ENCODE measurements at places on chromosomes 3 and 15. TPM values are rescaled to one million over a fixed set of nuclear protein-coding genes. Genes with fewer than 3 reads are reported as not detected.

- no peak for DNase-seq
Observed at GRCh38 chr3:44045476-44046275, 196.0 kb upstream of the TOPAZ1 start.

Gene SLC9A9
- total RNA-seq: 14.4 TPM

GRCh38 chr3:110685630-110686029, 386.0 kb upstream of the NECTIN3 start:
- DNase-seq: no peak

Gene GCNT3
- total RNA-seq: 0.18 TPM

- DNase-seq: no peak
Observed at GRCh38 chr15:50050986-50051743, 67.9 kb downstream of the ATP8B4 start.

- no peak for DNase-seq
Observed at GRCh38 chr3:5657106-5657505, 469.6 kb downstream of the EDEM1 start.

Gene TTC21A
- 9.7 TPM for total RNA-seq

- no peak for DNase-seq
Observed at GRCh38 chr3:150429767-150430671, 21.9 kb downstream of the TSC22D2 start.

Gene ST3GAL6
- 19.8 TPM for total RNA-seq

Gene SLC22A14
- 0.82 TPM for total RNA-seq

- no peak for DNase-seq
Observed at GRCh38 chr3:71062952-71063772, 520.4 kb downstream of the FOXP1 start.

DNA sequence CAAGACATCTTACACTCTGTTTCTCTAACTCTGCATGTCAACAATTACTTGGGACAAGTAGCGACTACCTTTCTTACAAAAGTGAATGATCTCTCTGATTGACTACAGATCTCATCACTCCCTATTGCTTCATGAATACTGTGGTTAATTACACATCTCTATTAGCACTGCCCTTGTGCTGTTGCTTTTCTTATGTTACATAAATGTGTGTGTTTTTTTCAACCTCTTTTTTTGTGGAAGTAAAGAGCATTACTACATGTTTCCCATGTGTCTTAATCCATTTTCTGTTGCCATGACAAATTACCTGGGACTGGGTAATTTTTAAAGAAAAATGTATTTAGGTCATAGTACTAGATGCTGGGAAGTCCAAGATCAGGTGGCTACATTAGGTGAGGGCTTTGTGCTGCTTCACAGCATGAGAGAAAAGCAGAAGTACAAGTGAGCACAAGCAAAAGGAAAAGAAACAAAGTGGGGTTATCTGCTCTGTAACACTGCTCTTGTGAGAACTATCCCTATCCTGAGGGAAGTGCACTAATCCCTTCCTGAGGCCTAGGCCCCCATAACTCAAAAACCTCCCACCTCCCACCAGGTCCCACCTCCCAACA, 298.2 kb upstream of the SATB1 start:
- DNase-seq: no peak

Gene CLDN18
- total RNA-seq: 0.09 TPM

DNA sequence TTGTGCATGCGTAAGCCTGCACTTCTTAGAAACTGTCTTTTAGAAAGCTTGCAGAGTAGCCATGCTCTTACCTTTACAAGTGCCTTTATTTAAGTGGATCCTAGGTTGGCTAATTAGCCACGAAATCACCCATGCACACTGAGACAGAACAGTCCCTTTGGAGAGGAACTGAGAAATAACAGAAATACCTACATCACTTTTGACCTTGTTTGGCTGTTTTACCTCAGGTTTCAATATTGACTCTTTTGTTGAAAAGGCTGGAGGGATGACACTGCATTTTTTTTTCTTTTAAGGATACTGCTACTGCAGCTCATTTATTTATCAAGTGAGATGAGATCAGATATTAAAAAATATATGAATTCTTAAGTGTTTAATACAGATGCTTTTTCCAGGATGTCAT, 155.6 kb upstream of the GOLIM4 start:
- no peak for DNase-seq

DNA sequence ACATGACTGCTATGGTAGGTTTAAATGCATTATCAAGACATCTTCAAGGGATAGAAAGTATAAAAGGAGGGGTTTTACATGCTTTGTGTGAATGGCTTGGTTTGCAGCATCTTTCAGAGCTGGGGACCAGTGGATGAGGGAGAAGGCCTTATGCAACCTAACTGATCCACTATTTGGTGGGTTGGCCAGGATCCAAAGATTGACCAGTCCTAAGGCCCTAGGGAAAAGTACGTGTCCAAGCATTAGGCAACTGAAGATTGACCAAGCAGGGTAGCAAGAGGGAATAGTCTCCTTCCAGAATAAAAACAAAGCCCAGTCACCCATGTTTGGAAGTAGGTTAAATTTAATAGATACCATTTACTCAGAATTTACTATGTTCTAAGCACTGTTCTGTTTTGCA, 509.3 kb downstream of the EPHB1 start:
- no peak for DNase-seq

- no peak for DNase-seq
Observed at GRCh38 chr3:37715976-37716375, 145.7 kb upstream of the CTDSPL start.

Gene STAC
- total RNA-seq: 18.2 TPM

Gene CPNE9
- 4.4 TPM for total RNA-seq

DNA sequence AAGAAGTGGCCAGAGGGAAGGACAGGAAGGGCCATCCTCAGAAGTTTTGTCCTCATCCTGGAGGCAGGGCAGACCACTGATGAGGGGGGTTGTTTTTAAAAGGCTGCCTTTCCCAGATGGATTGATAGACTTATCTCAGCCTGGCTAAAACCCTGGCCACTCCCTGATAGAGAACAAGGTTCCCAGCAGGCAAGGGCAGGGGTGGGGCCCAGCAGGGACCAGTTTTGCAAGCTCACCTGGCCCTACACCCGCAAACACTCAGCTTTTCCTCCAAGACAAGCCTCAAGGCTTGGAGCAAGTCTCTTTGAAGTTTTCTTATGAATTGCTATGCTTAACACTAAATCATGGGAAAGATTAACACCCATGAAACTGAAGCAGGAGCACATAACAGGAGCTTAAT, 9.1 kb downstream of the LIPC start:
- no peak for DNase-seq

DNA sequence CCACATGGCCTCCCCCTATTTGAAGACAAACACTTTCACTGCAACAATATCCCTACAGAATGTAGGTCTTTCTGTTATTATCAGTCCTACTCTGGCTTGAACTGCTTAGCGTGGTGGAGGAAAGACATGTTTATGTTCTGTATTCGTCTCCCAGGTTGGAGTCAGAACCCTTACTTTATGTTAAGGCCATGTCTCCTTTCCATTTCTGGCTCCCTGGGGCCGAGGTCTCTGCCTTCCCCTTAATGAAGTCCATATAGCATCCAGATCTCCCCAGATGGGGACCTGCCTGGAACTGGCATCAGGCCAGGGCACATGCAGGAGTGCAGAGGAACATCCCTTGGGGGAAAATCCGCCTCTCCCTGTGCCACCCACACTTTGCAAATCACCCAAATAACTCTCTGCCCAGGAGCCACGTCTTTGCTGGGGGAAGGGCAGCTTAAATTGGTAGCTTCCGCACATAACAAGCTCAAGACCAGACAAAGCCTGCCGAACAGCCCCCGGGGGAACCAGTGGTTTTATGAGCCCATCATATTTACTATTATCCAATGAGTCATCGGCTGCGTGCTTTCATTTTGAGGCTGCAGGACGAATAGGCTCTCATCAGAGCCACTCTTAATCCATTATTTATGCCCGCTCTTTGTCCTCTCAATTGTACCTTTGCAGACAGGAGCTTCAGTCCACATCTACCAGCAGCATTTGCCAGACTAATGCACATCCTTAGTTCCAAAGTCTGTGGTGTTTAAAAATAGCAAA, 237.0 kb downstream of the UACA start:
- DNase-seq: no peak

Gene CNTN3
- total RNA-seq: 16.2 TPM

DNA sequence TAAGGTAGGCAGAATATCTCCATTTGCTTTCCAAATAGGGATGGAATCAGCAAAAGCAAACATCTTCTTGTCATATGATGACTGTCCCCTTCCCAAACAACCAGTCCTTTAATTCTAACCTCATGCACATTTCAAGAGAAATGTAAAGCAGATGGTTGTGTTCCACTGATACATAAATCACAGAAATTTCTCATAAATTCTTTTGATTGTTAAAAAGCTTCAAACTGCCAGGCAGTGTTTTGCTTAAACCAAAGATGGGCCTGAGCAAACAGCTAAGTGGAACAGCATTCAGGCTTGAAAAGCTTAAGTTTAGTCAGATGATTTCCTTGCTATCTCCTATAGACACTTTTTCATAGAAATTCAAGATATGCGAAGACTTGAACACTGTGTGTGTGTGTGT, 74.3 kb upstream of the SOX2 start:
- DNase-seq: no peak

DNA sequence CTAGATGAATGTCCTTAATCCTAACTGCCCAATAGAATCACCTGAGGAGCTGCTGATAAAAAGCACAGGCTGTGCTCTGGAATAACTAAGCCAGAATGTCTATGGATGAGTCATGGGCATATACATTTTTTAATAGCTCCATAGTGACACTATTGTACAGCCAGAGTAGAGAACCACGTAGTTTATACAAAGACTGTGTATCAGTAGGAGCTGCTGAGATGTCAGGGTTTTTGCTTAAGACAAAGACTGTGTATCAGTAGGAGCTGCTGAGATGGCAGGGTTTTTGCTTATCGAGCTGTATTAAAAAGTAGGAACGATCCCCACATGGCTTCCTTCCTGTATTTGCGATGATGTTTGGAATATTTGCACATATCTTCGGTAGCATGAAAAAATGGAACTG, 137.4 kb downstream of the SV2B start:
- DNase-seq: no peak

- DNase-seq: no peak
Observed at GRCh38 chr15:58222679-58223078, 84.5 kb downstream of the AQP9 start.

GRCh38 chr3:115800489-115801075, 177.3 kb downstream of the GAP43 start:
- no peak for DNase-seq

- no peak for DNase-seq
Observed at GRCh38 chr15:78507831-78508160, 419 bp downstream of the HYKK start.

- DNase-seq: no peak
Observed at GRCh38 chr3:46492890-46493547, 4.8 kb upstream of the RTP3 start.

DNA sequence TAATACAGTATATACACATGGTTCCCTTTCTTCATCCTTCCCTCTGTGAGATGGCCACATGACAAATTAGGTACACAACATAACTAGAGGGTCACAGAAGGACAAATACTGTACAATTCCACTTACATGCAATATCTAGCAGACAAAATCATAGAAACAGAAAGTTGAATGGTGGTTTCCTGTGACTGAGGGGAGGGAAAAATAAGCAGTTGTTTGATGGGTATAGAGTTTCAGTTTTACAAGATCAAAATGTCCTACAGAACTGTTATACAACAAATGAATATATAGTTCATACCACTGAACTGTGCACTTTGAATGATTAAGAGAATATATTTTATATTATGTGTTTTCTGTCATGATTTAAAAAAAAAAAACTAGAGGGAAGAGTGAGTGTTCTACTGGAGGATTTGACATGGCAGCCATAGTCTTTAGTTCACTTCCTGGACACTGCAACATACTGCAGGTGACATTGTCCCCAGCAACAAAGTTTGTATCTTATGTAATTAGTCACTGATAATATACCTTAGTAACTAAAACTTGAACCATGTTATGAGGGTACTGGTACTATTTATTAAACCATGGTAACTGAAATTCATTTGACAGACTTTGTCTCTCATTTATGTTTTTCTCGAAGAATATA, 37.2 kb downstream of the CCDC54 start:
- DNase-seq: no peak

Gene ZDHHC23
- 10.0 TPM for total RNA-seq

Gene ATP13A4
- total RNA-seq: 7.3 TPM

DNA sequence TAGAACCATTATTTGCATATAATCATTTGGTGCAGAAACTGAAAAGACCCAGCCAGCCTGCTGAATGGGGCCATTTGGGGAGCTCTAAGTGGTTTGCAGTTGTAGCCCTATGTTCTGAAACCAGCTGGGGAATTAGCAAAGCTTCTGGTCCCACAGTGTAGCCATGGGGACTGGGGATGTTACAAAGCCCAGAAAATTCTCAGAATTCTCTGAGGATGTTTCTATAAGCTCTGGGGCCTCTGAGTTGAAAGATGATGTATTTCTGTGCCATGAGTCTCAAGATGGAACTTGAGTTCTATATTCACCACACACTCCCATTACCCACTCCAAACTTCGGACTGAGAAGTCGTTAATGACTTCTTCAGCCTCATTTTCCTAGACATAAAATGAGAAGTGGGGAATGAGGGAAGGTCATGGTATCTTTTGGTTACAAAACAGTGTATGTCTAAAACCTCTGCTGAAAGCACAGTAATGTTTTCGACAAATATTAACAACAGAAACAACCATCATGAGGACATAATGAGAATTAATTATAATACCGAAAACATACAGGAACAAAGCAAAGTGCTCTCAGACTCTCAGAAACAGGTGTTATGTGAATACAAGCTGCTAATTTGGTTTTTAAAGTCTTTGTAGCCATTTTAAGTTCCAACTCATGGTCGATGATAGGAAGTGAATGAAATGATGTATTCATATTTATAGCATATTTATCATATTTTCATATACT, 89.4 kb downstream of the RFTN1 start:
- no peak for DNase-seq

DNA sequence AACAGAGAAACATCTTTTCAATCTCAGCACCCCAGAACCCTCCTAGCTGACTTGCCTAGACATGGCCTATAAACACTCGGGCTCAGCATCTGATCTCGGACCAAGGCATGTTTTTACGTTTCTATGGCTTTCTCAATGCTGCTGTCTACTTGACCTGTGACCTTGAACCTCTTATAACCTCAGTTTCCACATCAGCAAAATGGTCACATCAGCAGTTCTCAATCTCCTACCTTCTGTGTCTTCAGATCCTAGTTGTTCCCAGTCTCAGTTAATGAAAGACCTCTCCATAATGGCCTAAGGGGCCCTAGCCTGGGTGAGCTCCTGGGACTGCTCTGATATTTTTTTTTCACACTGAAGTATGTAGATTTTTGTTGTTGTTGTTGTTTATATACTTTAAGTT, 39.6 kb downstream of the SSUH2 start:
- no peak for DNase-seq

GRCh38 chr15:93360318-93360717, 271.3 kb upstream of the RGMA start:
- no peak for DNase-seq

DNA sequence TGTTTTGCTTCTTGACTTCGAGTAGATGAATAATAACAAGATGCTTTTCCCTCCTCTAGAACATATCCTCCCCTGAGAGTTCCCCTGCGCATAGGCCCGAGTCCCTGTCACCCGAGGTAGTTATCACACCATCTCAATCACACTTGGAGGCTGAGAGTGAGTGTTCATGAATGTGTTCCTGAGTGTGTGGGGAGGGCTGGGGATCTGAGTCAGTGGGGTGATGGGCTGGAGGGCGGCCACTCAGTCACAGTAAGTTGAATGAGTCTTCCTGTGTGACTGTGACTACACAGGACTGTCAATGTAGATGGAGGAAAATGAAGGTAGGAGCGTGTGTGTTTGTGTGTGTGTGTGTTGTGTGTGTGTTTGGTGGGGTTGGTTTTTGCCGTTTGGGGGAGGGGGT, 71.0 kb downstream of the SETD5 start:
- DNase-seq: no peak

Gene PLSCR1
- total RNA-seq: 18.5 TPM

- DNase-seq: no peak
Observed at GRCh38 chr3:172982736-172983364, 158.2 kb downstream of the SPATA16 start.

- no peak for DNase-seq
Observed at GRCh38 chr15:43210807-43211206, 10.0 kb downstream of the EPB42 start.

Measured in cerebellum (tissue), 4 donors.